ENCODE measurements at places on chromosomes 6 and 20. TPM values are rescaled to one million over a fixed set of nuclear protein-coding genes. Genes with fewer than 3 reads are reported as not detected.

DNA sequence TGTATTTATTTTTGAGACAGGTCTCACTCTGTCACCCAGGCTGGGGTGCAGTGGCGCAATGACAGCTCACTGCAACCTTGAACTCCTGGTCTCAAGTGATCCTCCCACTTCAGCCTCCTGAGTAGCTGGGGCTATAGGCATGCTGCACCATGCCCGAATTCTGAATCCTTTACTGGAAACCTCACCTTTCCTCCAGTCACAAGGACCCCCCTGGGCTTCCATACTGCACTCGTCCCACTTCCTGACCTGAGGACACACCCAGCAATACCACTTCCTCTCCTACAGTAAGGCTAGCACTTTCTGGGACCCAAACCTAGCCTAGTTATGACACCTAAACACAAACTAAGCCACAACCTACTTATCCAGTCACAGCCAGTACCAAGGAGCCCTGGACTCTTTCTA is 68.2 kb downstream of the FAM217A start:
- DNase-seq, result no peak

GRCh38 chr20:44426879-44427790 is 48.5 kb upstream of the TTPAL start:
- no peak for DNase-seq

DNA sequence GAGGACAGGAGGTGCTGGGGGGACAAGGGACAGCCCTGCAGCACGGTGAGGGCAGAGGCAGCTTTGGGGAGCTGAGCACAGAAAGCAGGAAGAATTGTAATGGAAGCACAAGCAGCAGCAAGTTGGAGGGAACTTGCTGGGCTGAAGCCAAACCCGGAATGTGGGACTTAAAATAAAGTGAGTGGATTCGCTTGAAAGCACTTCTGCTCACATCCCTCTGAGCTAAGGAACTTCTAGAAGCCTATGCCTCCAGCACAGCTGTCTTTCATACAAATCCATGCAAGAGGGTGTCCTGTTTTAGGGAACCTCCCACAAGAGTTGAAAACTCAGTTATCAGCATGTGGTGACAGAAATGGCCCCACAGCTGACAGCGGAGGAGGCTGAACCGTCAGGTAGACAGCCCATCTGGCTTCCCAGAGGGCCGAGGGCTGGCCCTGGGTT is 71.4 kb upstream of the MLN start:
- no peak for DNase-seq

DNA sequence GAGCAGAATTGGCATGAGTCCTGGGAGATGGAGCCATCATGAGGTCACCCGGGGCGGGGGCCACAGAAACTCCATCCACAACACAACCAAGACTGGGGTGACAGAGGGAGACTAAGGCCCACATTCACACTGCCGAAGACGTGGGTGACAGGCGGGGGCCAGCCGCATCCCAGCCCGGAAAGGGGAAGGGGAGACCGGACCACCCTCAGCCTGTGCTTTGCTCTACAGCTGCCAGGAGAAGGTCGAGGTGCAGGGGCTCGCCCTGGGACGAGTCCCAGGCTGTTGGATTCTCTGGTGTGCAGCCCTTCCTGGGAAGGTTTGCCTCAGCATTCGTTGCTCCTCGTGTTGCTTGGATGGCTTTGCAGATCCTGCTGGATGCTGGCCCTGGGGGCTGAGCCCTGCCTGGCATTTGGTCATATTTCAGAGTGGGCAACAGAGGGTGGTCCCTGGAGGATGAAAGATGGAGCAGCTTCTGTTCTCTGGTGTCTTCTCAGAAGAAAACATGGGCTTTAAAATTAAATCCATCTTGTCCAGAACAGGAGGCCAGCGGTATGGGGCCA is 328.9 kb downstream of the TAF4 start:
- DNase-seq, result no peak

DNA sequence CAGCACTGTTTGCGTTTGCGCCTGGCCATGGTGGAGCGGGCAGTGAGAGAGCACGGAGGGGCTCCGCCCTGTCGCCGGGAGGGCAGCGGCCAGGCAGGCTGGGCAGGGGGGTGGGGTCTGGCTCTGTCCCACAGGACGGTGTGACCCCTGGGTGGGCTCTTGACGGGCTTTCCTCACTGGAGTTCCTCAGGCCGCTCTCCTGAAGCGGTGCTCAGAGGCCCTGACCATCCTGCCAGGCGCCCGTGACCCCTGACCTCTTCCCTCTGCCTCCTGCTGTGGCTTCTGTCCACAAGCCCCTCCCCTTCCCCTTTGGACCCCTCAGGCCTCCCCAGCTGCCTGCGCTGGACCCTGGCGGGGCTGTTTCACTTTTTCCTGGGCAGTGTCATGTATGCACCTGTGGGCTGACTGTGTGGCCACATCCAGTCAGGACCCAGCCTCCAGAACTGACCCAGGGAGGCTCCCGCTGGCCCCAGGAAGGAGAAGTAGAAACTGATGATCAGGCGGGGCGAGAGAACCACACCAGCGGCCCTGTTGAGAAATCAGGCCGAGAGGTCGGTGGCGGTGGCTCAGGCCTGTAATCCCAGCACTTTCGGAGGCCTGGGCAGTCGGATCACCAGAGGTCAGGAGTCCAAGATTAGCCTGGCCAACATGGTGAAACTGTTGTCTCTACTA is 1.2 kb downstream of the OGFR start:
- DNase-seq, result peak; percentile 52

DNA sequence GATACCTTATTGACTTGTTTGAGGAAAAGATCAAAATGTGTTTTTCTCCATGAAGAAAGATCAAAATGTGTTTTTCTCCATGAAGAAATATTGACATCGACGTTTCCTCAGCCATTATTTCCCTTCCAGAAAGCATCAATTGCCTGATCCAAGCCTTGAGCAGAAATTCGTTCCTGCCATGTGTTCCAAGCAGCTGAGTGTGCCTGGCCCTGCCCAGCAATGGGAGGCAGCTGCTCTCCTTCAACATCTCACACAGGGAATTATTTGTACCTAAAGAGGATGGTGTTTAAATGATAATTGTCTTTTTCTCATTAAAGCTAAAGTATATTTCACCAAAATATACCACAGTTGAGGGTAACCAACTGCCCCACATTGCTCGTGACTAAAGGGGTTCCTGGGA is 7.8 kb upstream of the DUSP22 start:
- no peak for DNase-seq

BCLAF1 gene
- total RNA-seq, result 177 TPM

SRF gene
- total RNA-seq, result 25.8 TPM

NMBR gene
- not detected for total RNA-seq

All from lower leg skin (tissue), 4 donors.